ENCODE measurements at places on chromosomes 1 and 21.

DNA sequence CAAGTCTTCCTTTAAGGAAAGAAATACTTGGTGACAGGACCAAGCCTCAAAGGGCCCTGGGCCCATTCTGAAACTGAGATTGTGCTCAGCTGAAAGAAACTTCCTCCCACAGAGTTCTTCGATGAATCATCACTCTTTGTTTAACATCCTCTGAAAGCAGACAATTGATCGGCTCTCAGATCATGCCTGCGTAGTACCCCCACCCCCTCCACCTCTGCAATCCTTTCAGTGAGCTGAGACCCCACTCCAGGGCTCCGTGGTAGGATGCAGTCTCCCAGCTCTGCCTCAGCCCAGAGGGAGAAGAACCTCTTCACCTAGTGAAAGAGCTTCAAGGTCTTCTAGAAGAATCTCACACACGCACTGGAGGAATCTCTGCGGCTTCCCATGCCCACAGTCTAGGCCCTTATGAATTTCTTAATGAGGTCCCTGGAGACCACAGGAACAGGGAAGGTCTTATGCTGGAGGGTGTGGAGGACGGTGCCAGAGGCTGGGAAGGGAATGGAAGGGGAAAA, 104.9 kb upstream of the SOD1 start:
- no peak for DNase-seq

- DNase-seq = no peak
Measured at GRCh38 chr21:44329971-44330681, 9.1 kb downstream of the CFAP410 start.

GRCh38 chr1:241212628-241213027, 144.4 kb downstream of the RGS7 start:
- no peak for DNase-seq

DNA sequence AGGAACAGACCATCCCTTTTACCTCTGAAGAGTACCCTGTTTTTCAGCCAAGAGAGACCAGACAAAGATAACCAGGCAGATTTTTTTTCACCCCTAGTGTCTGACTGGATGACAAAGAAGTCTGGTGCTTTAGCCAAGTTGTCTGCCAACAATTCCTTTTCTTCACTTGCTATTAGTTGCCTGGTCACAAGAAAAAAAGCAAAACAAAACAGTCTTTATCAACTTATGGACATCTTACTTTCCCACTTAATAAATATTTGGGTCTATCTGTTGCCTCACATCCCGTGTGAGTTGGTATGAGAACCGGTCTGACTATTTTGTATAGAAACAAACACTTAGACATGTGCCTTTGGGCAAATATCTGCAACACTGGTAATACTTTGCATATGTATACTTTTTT, 662.9 kb downstream of the PLPP3 start:
- DNase-seq = no peak

GRCh38 chr1:1427820-1428148, 6.7 kb upstream of the ANKRD65 start:
- DNase-seq = no peak

GRCh38 chr1:162357681-162358266, 18.9 kb downstream of the SPATA46 start:
- DNase-seq = no peak

Measured in stimulated activated CD4-positive, alpha-beta T cell treated with anti-CD3 and anti-CD28 coated beads, Interleukin-1b, Interleukin-23, amount 100 ng/mL, for 1 hour (primary cell).